MCF 10A (cell line): ENCODE measurements at places on chromosomes 3 and 15.

GRCh38 chr3:194472290-194472920 is 14.4 kb downstream of the ATP13A3 start:
- DNase-seq = peak; percentile 71

- DNase-seq = no peak
Observed at GRCh38 chr3:58334013-58334321, 1.3 kb downstream of the PXK start.

GRCh38 chr3:152087153-152087552 is 181.6 kb upstream of the MBNL1 start:
- DNase-seq = no peak

GRCh38 chr3:141333836-141334626 is 34.3 kb upstream of the ZBTB38 start:
- DNase-seq = no peak

DNA sequence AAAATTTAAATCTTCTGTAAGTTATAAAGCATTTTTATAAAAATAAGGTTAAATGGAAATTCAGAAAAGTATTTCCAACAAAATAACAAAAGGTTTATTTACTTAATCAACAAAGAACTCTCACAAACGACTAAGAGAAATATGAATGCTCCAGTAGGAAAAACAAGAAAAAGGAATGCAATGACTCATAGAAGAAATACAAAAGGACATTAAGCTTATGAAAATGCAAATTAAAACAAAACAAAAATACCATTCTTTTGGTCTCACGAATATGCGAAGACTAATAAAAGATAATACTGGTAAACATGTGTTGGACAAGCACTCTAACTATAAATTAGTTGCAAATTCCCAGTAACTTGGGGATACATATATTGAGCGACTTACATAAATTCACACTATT is 17.5 kb upstream of the TBC1D5 start:
- no peak for DNase-seq

- DNase-seq = no peak
Observed at GRCh38 chr3:57783186-57784088, 27.3 kb downstream of the SLMAP start.

GRCh38 chr3:49803465-49804140 is 542 bp downstream of the INKA1 start:
- DNase-seq = peak; percentile 74

GRCh38 chr15:54321426-54321825 is 343.2 kb downstream of the UNC13C start:
- DNase-seq = no peak

DNA sequence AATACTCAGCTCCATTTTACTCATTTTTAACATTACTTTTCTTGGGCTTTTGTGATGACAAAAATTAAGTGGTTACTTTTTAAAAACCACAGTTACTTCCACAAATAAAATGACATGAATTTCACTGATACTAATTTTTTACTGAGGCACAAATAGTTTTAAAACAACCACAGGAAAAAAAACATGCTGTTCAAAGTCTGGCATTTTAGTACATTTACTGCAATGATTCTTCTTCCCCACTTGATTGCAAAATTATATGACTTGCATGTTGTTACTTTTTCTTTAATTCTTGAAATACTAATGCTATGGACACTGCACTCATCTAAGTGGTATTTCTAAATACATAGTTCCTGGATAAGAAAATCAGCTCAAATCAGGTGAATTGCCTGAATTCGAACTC is 24.8 kb upstream of the SLMAP start:
- no peak for DNase-seq

- DNase-seq = peak; percentile 76
Observed at GRCh38 chr3:134197681-134198261, 52.9 kb downstream of the RYK start.

GRCh38 chr3:20999661-21000060 is 751.3 kb downstream of the ZNF385D start:
- DNase-seq = no peak

- DNase-seq = no peak
Observed at GRCh38 chr15:78061963-78062427, 15.5 kb downstream of the TBC1D2B start.

GRCh38 chr3:141798448-141798845 is 35.2 kb downstream of the GRK7 start:
- DNase-seq = no peak

- DNase-seq = no peak
Observed at GRCh38 chr3:131795390-131796090, 239.3 kb downstream of the CPNE4 start.

DNA sequence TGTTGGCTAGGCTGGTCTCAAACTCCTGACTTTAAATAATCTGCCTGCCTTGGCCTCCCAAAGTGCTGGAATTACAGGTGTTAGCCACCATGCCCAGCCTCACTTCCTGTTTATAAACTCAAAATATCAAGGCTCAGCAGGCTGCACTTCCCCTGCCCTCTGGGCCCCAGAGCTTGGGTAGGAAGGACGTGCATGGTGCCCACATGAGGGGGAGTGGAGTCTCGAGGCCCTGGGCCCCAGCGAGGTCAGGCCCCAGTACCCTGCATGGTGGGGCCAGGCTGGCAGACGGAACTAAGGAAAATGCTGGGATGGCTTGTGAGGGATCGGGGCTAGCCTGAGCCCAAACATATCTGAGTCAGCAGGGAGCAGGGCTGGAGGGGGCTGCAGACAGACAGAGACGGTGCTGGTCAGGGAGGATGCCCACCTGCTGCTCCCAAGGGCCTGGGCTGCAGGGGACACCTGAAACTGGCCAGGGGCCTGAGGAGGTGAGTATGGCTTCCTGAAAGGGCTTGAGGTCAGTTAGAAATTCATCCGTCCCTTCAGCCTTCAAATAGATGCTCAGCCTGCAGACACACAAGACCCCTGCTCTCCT is 5.1 kb downstream of the SPTBN5 start:
- DNase-seq = no peak

DNA sequence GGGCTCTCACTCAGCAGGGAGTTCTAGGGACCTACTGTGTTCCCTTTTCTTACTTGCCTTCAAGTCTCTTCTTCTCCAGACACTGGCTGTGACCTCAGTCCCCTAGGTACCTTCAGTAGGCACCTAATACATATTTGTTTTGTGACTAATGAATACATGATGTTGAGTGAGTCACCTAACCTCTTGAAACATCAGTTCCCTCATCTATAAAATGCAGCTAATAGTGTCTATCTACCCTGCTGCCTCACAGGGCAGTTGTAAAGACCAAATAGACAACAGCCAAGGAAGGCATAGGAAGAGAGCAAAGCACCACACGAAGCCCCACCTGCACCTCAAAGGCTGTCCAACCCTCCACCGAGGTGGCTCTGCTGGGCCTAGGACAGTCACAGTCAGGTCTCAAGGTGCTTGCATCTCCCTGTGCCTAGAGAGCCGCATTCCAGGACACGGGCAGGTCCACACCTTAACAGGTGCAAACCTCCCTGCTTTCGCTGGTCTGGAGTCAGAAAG is 29.1 kb downstream of the DAPK2 start:
- peak; percentile 67 for DNase-seq

GRCh38 chr3:177448987-177449359 is 251.7 kb upstream of the TBL1XR1 start:
- no peak for DNase-seq

GRCh38 chr3:111604119-111604518 is 9.0 kb upstream of the ZBED2 start:
- DNase-seq = no peak
